Retinal pigment epithelial cell (primary cell): ENCODE measurements at places on chromosomes 13 and 19.

DNA sequence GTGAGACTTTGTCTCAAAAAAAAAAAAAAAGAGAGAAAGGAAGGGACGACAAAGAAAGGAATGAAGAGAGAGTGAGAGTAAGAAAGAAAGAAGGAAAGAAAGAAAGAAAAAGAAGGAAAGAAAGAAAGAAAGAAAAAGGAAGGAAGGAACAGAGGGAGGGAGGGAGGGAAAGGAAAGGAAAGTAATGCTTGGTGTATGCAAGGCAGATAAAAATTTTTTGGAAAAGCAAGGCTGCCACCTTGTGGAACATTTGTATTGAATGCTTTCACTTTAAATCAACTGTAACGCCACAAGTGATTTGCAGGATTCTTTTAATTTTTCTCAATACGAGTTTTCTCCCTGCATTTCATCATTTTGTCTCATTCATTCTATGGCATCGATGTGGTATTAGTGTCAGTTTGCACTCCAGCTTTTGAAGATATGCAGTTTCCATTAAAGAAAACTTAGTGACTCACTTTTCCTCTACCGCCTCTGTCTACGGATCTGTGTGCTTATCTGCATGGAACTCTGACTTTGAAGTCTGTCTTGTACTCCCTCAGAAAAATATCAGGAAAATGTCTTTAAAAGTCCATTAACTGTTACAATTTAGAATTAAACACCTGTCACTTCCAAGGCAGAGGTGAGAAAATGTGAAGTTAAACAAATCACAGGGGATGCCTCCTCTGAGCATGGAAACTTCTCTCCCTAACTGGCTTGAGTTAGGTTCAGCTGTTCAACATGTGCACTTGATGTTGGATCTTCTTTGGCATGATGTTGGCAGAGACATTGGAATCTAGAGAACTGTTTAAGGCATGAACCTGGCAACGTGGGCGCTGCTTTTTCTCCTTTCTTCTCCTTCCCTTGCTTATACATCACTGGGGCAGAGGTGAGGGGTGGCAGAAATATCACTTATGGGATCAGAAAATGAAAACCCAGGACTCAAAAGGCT, 20.0 kb upstream of the ZDHHC20 start:
- no peak for DNase-seq

DNA sequence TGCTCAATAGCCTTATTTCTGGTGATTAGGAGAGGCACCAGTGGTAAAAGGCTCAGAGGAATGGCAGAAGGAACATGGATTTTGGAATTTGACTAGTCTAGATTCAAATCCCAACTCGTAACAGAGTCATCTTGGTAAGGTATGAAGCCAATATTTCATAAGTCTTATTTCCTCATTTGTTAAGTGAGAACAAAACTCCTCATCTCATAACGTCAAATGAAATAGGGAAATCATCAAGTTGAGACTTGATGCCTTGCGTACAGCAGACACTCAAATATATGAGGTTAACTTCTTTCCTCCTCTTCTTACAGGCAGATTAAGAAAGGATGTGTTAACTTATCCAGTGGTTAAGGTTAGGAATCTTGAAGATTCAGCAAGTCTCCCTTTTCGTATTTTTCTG, 189.2 kb downstream of the DLEU7 start:
- DNase-seq = no peak

DNA sequence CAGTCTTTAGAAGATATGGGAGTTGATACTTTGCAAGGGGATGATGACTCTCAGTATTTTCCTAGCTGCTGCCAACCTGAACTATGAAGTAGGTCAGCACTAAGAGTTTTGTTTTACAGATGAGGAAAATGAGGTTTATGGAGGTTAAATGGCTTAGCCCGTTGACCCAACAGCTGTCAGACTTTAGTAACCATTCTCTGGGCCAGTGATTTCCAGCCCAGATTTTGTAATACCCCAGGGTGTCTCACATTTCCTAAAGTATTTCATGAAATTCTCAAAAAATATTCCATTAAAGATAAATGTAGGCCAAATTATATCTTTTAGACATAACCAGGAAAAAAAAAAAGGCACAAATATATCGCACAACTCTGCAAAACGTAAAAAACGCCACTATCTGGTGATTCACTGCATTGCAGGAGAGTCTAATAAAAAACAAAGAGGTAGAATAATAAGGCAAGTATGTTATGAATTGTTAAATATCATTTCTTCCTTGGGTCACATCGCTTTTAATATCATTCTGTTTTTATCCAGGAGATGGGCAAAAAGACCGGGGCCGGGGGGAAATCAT, 112.5 kb downstream of the DACH1 start:
- no peak for DNase-seq

DNA sequence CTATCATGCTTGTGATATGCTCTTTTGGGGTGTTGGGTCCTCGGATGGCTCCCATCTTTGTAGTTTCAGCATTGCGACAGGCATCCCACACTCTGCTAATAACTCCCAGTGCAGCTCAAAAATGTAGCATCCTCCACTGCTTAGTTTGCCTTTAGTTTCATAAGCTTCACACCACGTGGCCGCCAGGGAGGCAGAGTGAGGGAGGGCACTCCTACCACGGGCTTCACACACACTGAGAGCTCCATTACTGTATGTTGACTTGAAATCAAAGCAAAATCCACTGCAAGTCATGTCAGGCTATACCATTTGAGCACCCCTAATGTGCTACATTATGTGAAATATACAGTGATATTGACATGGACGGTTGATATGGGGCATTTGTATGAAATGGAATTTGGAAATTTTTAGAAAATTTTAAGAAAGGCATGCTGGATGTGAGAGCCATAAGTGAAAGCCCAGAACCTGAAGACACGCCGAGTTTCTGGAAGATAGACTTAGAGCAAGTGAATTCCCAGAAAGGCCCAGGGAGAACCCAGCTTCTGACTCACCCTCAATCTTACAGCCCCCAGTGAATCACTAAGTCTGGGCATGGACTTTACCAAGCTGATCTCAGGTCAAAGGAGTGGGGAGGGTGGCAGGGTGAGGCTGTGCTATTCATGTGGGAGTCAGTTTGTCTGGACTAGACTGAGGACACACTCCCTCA, 94.1 kb downstream of the HSPH1 start:
- peak; percentile 34 for DNase-seq

GRCh38 chr19:33005440-33005839, 33.4 kb downstream of the FAAP24 start:
- no peak for DNase-seq

GRCh38 chr13:43475140-43475539, 311.6 kb downstream of the ENOX1 start:
- peak; percentile 31 for DNase-seq

- no peak for DNase-seq
Observed at GRCh38 chr13:63025741-63026140, 1610.1 kb upstream of the PCDH20 start.

DNA sequence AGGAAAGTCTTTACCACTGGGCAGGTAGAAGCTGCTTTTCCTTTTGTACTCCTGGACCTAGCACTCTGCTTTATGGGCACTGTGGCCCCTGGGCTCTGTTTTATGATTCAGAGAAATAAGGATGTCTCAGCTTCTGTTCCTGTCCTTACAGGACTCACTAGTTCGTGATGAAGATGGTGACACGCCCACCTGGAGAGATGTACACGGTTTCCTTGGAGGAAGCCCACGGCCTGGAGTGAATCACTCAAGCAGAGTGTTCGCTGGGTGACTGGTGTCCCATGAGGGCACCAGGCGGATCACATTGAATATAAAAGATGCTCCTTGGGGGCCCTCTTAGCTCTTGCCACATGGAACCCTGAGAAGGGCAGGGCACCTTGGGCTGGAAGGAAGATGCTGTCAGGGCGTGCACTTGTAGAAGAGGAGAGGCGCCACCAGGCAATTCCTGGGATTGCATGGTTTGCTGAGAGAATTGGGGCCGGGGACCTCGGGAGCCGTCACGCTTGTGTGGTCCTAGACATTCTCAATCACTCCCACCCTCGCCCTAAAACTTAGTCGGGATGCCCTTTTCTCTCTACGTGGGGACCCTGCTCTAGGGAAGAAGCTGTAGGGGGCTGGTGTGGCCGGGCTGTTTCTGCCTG, 202.6 kb downstream of the TSHZ3 start:
- no peak for DNase-seq

DNA sequence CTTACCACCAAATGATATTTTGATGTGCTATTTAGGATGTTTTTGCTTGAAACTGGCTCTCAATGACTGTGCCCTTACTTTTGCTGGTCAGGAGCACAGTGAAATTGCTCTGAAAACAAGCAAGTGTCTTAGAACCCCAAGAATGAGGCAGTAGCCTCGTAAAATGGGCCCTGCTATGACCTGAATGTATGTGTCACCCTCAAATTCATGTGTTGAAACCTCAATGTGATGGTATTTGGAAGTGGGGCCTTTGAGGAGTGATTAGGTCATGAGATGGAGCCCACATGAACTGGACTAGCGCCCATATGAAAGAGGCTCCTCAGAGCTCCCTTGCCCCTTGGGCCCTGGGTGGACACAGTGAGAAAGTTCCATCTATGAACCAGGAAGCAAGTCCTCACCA, 155.2 kb downstream of the ZIC5 start:
- DNase-seq = no peak
